Stimulated activated CD4-positive, alpha-beta T cell treated with anti-CD3 and anti-CD28 coated beads, Interleukin-4, amount 100 ng/mL, for 24 hours (primary cell): ENCODE measurements at places on chromosomes 12 and 14.

DNA sequence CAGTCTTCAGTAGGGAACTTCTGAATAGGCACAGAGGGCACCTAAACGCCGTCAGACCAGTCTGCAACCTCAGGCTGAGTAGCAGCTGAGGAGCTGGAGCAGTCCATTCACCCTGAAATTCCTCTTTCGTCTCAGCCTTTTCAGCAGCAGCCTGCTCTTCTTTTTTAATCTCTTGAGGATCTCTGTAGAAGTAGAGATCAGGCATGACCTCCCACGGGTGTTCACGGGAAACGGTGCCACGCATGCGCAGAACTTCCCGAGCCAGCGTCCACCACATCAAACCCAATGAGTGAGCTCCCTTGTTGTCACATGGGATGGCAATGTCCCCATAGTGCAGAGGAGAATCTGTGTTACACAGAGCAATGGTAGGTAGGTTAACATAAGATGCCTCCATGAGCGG lies 11.1 kb upstream of the MARK3 start:
- no peak for DNase-seq

- peak; percentile 66 for DNase-seq
These were observed 3.6 kb downstream of the ISCU start for GRCh38 chr12:108565976-108566375.

DNA sequence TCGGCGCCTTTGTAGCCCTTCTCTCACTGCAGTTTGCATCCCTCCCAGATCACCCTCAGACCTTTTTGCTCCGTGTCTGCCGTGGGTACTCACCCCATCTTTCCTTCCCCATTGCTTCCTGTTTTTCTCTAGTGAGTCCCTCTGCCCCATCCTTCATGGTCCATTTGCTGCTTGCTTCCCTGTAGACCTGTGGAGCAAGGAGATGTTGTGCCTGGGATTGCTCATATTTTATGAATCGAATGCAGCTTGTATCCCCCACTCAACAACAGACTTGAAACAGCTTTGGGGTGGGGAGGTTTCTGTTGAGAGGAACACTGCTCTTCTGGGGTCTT lies 661 bp downstream of the DENR start:
- no peak for DNase-seq

- no peak for DNase-seq
These were observed 8.9 kb upstream of the LTBP2 start for GRCh38 chr14:74620923-74621322.

DNA sequence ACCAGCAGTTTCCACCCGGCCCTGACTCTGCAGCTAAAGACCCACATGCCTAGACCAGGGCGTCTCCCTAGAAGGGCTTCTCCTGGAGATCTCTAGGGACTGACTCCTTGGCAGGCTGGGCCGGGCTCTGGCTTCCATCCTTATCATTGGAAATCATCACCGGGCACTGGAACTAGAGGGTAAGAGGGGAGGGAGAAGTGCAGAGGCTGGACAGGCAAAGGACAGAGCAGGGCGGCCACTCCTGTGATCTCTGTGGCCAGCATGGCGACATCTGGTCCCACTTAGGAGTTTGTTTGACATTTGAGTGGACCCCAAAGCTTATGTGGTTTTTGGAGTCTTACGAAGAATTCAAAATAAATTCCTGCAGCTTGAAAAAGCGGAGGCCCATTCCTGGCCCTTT lies 7.1 kb downstream of the LTBP2 start:
- DNase-seq, result no peak

DNA sequence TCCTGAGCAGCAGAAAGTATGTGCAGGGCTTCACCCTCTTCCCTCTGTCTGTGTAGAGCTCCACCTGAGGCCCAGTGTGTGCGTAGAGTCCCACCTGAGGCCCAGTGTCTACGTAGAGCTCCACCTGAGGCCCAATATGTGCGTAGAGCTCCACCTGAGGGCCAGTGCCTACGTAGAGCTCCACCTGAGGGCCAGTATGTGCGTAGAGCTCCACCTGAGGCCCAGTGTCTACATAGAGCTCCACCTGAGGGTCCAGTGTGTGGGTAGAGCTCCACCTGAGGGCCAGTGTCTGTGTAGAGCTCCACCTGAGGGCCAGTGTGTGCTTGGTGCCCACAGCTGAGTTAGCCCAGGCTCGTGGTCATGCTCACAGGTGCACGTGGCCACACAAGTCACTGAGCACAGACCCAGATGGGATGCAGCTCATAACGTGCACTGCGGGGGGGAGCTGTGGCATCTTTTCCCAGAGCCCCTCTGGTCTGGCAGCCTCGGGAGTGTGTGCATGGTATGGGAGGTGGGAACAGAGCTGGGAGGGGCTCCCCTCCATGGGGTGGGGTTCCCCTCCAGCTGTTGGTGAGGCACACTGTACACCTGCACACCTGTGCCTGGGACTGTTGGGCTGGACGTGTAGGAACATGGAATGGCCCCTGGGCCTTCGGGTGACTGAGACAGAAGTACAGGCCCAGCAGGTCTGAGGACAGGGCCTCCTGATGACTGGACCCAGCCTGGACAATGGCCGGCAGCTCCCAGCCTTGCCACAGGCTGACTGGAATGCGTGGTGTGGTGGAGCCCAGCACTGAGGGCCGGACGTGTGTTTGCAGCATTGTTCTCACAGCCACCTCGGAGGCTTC lies 20.1 kb downstream of the PACS2 start:
- no peak for DNase-seq

DNA sequence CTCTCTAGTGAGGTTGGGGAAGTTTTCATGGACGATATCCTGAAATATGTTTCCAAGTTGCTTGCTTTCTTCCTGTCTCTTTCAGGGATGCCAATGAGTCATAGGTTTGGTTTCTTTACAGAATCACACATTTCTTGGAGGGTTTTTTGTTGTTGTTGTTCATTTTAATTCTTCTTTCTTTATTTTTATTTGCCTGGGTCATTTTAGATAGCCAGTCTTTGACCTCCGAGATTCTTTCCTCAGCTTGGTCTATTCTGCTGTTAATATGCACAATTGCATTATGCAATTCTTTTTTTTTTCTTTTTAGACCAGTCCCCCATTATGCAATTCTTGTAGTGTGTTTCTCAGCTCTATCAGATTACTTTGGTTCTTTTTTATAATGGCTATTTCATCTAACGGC lies 338.9 kb downstream of the AEBP2 start:
- no peak for DNase-seq

DNA sequence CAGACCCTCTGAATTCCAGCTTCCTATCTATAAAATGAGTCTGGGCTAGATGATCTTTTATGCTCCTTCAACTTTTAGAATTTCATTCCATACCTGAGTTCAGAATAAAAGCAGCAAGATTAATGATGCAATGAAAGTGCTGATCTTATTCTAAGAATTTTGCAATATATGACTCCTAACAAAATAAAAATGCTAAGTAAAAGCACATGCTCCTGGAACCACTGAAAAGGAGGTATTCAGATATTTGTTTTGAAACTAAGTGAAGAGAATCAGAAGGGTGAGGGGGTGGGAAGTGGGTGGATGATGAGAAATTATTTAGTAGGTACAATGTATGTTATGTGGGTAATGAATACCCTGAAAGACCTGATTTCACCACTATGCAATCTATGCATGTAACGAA lies 216.6 kb downstream of the PTPRO start:
- no peak for DNase-seq

- DNase-seq, result no peak
These were observed 3.3 kb upstream of the C12orf71 start for GRCh38 chr12:27085654-27086053.

- DNase-seq, result no peak
These were observed 73.3 kb upstream of the PLEKHG7 start for GRCh38 chr12:92629349-92630065.

GRCh38 chr14:101370593-101371569 lies 190.4 kb upstream of the DIO3 start:
- DNase-seq, result no peak

GRCh38 chr12:7832059-7832696 lies 40.5 kb downstream of the SLC2A14 start:
- peak; percentile 20 for DNase-seq

- DNase-seq, result no peak
These were observed 37.6 kb upstream of the PRB4 start for GRCh38 chr12:11347810-11348209.

DNA sequence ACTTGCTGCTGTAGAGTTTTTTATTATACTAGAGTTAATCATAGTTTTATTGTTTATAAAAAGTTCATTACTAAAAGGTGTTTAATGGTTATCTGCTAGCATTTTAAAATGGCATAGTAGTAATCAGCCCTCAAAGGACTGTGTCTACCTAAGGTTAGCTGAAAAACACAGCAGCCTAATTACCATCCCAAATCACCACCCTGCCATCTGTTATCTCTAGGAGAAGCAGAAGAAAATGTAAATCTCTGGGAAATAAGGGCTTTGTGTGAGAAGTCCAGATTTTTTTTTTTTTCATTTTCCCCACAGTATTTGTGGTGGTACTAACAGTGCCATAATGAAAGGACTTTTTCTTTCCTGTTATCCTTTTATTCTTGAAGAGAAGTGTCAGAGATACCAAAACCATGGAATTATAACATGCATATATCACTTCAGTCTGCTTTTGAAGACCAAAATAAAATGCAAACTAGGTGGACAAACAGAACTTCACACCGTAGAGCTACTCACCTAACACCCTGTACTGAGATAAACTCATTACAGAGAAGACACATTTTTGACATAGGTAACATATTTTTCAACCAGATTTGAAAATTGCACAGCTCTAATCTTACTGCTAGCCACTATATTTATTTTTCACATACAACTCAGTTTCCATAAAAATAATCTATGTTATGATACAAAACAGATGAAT lies 876.2 kb downstream of the C12orf50 start:
- no peak for DNase-seq

- no peak for DNase-seq
These were observed 27.1 kb downstream of the GALNT4 start for GRCh38 chr12:89497467-89497866.

DNA sequence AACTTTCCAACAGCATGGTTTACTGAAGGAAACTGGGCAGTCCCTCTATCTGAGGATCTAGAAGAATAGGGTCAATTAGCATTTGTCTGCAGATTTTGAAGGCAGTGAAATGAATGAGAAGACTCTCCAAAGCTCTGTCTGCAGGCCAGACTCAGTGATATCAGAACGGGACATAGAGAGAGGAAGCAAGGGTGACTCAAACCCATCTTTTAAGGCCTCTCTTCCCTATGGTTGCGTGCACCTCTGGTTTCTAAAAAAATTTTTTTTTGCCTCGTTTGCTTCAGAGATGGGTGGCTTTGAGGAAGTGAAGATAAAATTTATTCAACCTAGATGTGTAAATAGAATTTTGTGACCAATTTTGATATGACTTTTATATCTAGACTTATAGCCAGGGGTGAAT lies 71.9 kb upstream of the HOXC13 start:
- DNase-seq, result no peak

GRCh38 chr14:106291626-106292025 lies 765.2 kb downstream of the TMEM121 start:
- DNase-seq, result no peak

DNA sequence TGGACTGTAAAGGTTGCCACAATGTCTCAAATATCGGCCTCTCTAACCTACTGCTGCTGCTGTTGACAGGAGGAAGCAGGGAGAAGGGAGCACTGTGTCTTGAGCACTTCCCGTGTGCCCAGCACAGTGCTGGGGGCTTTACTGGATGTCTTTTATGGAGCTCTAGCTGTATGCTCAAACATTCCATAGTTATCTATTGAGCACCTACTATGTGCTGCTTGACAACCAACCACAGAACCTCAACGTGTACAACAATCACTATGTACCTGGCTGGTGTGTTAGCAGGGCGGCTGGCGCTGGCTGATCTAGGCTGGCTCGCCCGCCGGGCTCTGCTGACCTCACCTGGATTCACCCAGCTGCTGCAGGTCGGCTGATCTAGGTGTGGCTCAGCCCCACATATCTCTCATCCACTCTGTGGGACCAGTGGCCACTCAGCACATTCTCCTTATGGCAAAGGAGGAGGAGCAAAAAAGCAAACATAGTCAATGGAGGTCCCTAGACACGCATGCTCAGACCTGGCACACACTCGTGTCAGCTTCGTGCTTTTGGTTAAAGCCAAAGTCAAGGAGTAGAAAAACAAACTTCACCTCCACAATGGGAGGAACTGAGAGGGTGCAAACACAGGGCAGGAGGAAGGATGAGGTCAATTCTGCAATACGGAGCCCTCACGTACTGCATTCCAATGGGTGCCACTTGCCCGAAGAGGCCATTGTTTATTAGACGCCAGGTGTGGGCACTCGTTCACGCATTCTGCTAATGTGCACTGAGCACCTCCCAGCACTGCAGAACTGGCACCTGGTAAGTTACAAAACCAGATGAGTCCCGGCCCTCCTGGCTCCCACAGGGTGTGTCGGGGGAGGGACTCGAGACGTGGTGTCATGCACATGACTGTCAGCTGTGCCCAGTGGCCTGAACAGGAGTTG lies 147.2 kb downstream of the SCARB1 start:
- DNase-seq, result no peak

GRCh38 chr14:104169005-104169698 lies 30.8 kb downstream of the KIF26A start:
- DNase-seq, result no peak

- no peak for DNase-seq
These were observed 564.0 kb downstream of the RPL10L start for GRCh38 chr14:46087604-46088003.

GRCh38 chr12:71846322-71846940 lies 6.9 kb downstream of the TBC1D15 start:
- no peak for DNase-seq

DNA sequence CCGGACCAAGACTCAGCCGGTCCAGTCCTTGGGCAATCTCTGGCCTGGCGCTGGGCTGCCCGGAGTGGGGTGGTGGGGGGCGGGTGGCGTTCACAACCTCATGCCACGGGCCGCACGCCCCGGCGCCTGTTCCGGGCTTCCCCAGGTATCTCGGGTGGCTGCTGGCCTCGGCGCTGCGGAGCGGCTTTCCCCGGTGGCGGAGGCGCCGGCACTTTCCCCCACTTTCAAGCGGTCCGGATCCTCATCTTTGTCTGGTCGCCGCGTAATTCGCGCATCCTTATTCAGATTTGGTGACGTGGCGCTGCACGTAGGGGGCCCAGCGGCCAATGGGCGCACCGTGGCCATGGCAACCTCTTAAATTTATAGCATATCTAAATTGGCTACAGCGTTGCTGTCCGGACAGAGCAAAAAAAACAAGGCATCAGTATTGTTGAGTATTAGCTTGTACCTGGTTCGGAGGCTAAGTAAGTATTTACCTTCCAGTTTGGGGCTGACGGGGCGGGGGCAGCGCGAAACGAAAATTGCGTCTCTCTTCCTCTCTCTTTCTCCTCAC lies at the start of gene LHX5:
Gene LHX5, minus strand, starts transcription at position 253 of the 553 bp plus-strand sequence. CDS start 373 bp downstream, outside the sequence.
- DNase-seq, result no peak

DNA sequence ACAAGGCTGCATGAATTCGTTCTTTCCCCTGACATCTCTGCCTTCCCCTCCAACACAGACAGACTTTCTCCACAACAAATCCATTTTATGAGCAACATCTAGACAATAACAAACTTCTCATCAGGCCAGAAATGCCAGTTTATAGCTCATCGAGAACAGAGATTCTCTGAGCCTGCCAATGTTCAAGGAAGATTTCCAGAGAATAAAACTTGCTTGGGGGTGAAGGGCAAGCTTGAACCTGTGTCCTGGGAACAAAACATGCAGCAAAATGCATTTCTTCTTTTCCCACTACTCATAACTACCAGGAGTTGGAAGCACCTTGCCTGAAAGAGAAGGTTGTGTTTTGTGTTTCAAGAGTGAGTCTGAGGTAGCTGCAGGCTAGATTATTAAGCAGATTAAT lies 6.8 kb downstream of the MAP1LC3B2 start:
- no peak for DNase-seq

GRCh38 chr12:112130441-112130998 lies 5.2 kb downstream of the TRAFD1 start:
- no peak for DNase-seq
